ENCODE measurements at places on chromosomes 3 and 15.

DNA sequence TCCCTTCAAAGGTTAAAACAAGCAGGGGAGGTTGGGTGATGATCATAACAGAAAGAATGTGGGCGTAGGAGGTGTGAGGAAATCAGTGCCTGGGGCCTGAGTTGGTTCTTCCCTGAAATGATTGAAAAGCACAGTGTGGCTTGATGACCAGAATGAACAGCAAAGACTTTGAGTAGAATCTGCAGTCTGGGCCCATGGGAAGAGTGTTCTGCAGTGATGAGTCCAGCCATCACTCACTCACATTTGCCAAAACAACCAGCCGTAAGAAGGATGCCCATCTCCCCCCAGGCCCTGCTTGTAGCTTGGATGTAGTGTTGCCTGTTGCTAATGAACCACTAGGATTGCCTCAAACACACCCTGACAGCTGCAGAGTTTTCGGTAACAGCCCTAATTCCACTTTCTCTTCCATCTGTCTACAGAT, 67.9 kb downstream of the VGLL3 start:
- DNase-seq, result peak; percentile 70

GRCh38 chr3:164302622-164303021, 775.7 kb downstream of the SI start:
- DNase-seq, result no peak

GRCh38 chr3:45864760-45865519, 21.4 kb upstream of the CCR9 start:
- DNase-seq, result no peak

DNA sequence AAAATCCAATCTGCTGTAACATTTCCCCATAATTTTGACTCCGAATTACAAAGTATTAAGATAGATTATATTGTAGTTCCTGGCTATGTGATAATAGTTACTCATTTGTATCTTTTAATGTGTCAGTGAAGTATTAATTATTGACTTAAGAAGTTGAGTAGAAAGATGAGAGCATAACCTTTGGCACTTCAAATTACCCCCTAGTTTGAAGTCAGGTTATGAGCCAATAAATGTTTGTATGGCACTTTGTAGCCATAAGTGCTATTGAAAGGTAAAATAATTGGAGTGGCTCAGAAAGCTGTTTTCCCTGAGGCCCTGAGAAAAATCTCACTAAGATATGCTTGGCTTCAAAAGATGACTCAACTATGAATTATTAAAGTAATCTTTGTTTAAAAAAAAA, 31.0 kb downstream of the IREB2 start:
- no peak for DNase-seq

DNA sequence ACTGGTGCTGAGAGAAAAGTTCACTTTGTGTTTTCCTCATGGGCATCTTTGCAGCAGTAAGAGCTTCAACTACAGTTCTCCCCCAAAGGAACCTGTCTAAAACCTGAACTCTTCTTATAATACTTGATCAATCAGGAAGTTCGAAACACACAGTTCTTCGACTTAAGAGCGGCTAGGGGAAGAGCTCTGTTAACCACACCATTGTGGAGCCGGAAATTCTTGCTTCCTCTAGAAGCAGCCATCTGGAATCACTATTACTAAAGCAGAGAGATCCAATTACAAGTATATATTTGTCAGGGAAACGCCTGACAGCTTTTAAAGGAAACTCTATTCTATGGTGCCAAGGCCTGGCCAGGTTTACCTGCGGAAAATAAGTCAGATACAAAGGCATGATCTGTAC, 337.3 kb upstream of the CBLB start:
- peak; percentile 45 for DNase-seq

DNA sequence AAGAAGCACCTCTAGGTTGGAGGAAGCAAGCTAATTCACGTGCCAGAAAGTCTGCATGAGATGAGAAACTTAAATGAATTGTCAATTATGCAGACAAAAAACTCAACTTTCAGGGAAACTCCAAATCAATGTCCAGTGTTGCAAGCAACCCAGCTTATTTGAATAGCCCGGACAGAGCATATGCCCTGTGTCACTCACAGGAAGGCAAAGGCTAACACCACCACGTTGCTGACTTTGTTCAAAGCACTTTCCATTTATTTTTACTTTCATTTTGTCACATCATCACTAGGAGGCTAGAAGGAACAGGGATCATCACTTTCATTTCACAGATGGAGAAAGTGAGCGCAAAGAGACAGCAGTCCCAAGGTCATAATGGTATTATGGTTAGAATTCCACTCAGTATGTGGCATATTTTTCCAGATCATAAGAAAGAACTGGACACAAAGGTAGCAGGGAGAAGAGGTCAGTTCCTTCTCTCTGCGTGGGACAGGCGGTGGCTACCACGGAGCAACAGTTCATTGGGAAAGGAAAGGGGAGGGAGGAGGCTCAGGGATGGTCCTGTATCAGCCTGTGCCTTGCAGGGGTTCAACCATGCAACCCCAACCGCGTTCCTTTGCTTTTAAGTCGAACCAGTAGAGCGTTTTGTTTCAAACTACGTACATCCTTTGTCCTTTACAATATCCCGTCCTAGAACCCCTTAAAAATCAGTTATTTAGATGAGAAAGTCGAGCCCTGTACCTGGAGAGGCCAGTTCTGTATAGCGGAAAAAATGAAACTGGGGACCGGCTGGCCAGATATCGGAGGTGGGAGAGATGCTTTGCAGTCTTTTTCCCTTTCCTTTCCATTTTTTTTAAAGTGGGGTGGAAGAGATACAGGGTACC, 1.1 kb downstream of the HEG1 start:
- DNase-seq, result peak; percentile 53

GRCh38 chr3:178513546-178514380, 22.5 kb upstream of the KCNMB2 start:
- peak; percentile 51 for DNase-seq

All from GM03348 (cell line).